ENCODE measurements at places on chromosomes 2 and 18.

- no peak for DNase-seq
Measured at GRCh38 chr2:241542278-241542605, 16.3 kb upstream of the BOK start.

GRCh38 chr18:59382383-59382782 lies 23.3 kb upstream of the LMAN1 start:
- no peak for DNase-seq

GRCh38 chr2:68909793-68910674 lies 38.8 kb upstream of the BMP10 start:
- DNase-seq = peak; percentile 59

DNA sequence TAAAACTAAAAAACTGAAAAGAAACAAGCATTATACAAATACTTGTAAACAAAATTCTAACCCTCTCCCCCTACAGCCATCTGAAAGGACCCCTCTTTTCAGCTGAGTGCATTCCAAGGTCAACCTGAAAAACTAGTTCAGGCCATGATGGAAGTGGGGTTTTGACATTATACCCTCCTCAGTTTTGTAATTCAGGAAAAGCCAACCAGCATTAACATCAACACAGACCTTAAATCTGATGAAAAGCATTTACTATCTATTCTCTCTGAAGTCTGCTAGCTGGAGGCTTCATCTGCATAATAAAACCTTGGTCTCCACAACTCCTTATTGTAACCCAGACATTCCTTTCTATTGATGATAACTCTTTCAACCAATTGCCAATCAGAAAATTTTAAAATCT lies 302.2 kb downstream of the CNTNAP5 start:
- DNase-seq = no peak

DNA sequence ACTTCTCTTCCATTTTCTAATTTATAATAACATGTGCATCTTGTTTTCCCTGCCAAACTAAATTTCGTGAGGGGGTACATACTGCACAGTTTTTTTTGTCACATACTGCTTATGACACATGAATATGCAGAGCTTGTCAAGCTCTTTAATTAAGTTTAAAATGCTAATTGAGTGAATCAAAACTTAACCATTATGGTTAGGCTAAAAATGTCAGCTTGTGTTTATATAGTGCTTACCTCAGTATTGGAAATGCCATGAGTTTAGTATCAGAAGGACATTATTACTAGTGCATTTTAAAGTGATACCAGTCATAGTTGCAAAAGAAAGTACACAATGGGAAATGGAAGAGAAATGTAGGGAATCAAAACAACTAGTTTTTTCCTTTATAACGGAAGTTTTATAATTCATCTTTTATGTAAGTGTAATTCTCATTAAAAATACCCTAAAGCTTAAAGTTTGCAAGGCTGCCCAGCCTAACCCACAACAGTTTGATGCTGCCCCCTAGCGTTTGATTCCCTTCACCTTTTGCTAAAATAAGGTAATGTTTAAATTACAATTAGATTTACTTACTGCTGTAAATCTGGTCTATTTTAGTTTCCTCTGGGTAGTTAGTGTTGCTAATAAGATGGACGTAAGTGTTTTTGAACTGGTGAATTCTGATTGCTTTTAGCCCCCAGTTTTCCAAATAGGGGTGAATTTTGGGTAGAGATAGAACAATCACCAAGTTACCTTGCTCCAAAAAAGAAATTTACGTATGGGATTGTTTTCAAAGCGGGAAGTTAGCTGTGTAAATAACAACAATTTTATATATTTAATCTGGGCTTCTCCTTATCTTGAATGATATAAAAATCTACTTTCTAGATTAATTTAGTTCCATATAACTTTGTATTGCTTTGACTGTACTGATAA lies 3.2 kb downstream of the SLC39A10 start:
- DNase-seq = peak; percentile 41

DNA sequence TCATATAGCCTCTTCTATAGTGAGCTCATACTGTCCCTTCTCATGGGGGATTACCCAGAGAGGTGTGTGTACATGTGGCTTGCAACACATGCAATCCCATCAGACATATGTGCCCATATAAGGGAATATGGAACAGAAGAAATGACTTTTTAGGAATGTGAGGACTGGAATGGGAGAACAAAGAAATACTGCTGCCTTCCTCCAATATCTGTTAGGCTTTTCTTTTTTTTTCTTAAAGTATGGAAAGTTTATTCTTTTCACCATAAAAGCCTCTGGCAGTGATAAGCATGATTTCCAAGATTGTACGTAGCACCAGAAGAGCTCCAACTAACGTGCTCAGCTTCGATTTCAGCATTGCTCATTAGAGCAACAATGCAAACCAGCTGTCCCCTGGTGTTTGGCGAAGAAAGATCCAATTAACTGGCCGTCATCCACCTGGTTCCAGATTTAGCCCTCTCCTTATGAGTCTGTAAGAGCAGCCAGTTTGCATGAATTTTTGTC lies 113.6 kb downstream of the ADCYAP1 start:
- no peak for DNase-seq

GRCh38 chr2:96783388-96783787 lies 22.7 kb downstream of the CNNM4 start:
- no peak for DNase-seq

DNA sequence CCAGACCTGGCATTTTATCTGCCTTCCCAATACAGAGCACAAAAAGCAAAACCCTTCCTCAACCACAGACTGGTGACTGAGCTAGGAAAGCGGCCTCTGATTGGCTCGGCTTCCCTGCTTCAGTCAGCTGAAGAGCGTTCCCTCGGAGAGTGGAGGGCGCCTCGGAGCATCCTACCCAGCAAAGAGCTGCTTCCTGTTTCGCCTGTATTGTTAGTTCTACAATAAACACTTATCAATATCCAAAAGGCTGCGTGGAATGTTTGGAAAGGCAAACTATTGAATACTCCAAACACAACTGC lies 125.0 kb downstream of the CACNB4 start:
- no peak for DNase-seq

GRCh38 chr2:156526950-156527636 lies 90.9 kb downstream of the GPD2 start:
- DNase-seq = no peak

DNA sequence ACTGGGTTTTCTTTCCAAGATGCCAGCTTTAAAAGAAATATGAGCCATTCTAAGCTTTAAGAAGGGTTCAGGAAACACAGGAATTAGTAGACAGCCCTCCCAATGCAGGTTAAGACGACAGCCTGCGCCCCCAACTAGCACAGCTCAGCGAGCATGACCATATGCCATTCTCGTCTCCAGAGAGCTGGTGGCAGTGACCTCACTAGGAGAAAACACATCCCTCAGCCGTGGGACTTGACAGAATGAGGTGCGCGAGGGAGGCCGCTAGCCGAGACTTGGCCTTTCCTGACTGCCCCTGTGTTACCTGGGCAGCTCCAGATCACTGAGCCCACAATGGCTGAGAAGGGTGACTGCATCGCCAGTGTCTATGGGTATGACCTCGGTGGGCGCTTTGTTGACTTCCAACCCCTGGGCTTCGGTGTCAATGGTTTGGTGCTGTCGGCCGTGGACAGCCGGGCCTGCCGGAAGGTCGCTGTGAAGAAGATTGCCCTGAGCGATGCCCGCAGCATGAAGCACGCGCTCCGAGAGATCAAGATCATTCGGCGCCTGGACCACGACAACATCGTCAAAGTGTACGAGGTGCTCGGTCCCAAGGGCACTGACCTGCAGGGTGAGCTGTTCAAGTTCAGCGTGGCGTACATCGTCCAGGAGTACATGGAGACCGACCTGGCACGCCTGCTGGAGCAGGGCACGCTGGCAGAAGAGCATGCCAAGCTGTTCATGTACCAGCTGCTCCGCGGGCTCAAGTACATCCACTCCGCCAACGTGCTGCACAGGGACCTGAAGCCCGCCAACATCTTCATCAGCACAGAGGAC lies 103.9 kb downstream of the MAPK4 start:
- DNase-seq = no peak

GRCh38 chr18:47613929-47614328 lies 316.5 kb downstream of the SMAD2 start:
- no peak for DNase-seq

GRCh38 chr18:62664414-62664813 lies 50.9 kb upstream of the PHLPP1 start:
- no peak for DNase-seq

- DNase-seq = no peak
Measured at GRCh38 chr2:177721818-177722567, 329.4 kb downstream of the AGPS start.

DNA sequence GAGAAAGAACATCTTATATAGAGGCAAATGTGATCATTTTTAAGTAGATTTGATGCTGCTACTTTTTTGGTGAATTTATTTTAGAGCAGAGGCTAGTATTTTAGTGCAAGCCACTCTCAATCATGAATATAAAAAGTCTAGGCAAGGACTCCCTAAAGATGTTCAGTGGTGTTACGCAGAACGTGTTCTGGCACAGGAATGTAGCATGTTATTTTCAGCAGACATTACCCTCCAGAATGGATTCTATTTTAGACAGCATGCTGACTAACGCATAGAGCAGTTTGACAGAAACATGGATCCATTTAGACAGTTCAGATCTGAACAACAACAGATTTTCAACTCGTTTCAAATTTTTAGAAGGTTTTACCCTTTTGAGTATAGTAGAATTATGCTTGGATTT lies 54.1 kb downstream of the DSC3 start:
- no peak for DNase-seq

DNA sequence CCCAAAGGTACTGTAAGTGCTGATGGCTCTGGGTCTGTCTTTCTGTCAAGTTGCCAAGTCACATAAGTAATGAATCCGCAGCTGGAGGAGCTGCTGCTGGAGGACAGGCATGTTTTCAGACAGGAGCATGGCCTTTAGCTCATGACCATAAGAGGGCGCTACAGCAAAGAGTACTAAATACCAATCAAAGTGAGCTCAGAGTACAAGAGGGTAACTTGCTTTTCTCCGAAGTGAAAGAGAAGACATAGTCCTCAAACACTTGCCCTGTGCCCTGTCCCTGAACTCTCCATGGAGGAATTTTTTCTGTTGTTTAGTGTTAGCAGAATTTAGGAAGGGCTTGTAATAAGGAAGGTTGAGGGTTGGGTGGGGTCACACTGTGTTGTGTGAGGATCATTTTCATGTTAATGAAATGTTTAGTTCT lies 58.0 kb upstream of the EML6 start:
- peak; percentile 42 for DNase-seq

DNA sequence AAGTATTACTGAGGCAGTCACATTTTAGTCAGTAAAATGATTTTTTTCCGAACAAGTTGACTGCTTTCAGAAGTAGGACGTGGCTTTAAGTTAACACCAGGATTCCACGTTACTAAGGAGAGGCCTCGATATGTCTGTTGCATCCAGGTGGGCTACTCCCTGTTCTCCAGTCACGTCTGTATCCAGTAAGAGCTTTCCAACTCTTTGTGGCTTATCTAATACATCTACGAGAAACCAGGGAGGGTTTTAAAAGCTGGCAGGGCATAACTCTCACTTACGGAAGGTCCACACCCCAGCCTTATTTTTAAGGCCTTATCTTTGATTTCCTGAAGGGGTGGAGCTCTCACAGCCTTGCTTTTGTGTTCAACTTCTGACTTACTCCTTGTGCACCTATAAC lies 99.2 kb downstream of the SLC8A1 start:
- no peak for DNase-seq

DNA sequence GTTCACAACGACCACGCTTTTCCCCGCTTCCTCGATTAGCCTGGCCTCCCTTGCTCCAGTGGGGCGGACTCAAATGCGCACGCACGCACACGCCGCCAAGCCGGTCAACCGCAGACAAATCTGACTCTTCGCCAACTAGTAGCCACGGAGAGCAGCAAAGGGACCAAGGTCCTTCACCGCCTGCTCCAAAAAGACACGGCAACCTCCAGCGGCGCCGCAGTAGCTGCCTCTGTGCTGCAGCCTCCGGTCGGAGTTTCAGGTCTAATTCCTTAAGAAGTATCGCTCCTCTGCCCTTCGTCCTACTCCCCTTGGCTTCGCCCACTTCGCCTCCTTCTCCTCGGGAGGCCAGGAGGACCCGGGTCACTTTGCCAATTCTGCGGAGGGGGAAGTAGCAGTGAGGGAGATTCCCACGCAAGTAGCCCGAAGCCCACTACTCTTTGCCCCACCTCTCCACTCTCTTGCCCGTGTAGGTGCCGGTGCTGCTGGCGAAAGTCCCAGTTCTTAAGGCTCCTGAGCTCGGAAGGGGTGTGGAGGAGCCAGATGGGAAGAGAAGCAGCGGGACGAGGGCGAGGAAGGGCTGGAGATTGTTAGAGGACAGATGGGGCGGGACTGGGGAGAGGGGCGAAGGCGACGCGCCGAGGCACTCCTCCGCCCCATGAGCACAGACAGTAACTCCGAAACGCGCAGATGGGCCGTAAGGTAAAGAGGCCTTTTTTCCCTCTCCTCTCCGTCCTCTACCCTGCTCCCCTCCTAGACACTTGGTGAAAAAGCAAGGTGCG lies 615 bp downstream of the AKAIN1 start:
- no peak for DNase-seq

DNA sequence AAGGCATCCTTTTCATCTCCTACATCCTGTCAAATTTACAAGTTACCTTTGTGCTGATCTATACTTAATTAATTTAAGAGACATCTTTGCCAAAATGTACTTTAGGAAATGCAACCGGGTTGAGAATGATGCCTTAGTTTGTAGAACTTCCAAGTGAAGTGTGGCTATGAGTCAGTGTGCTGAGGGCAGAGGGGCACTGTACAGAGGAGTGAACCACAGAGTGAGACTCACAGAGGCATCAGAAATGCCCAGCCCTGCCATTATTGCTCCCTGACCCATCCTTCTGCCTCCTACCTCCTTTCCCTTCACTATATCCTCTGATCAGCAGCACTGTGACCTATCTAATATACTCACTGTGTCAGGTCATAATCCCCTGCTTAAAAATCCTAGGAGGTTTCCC lies 320.1 kb downstream of the LRRTM1 start:
- DNase-seq = peak; percentile 36

- no peak for DNase-seq
Measured at GRCh38 chr2:200588076-200588678, 2.4 kb downstream of the AOX1 start.

GRCh38 chr2:127943186-127943585 lies 57.4 kb upstream of the AMMECR1L start:
- DNase-seq = no peak

All from AG08396 (cell line).